ENCODE measurements at places on chromosomes 3 and 15. TPM values are rescaled to one million over a fixed set of nuclear protein-coding genes. Genes with fewer than 3 reads are reported as not detected.

- DNase-seq: no peak
These were observed 20.9 kb downstream of the LINGO1 start for GRCh38 chr15:77611767-77612166.

- no peak for DNase-seq
These were observed 12.6 kb downstream of the SCN5A start for GRCh38 chr3:38636881-38637280.

GRCh38 chr3:185029086-185029485 lies 123.8 kb downstream of the C3orf70 start:
- no peak for DNase-seq

GRCh38 chr15:93026380-93026817 lies 62.6 kb downstream of the RGMA start:
- no peak for DNase-seq

DNA sequence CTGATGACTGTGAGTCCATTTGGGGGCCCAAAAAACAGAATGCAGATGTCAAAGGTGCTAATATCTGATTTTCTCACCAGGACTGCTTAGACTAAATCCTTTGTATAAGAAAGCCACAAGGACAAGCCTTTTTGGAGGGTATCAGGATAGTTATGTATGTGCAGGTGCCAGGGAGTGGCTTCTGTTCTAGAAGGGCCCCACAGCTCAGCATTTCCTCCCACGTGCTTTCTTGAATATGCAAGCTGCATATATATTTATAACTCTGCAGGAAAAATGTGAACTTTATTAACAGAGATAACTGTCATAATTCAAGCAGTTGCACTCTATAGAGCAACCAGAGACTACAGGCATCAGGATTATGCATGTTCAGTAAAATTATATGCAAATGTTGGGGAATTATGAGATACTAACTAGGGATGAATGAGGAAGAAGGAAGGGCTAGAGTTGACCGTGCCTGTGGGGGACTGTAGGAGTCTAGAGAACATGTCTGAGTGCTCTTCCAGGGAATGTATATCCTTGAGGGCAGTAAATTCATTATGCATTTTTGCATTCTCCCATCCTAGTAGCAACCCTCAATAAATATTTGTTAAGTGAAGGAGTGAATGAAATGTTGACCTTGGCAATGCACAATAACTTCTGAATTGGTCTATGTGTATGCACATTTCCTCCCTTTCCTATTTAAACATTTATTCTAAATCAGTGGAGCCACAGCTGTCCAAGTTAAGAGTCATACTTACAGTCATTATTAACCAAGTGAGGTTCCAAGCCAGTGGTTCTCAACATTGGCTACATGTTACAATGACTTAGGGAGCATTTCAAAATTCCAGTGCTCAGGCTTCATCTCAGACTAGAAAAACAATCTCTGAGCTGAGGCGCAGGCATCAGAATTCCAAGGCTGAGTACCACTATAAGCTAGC lies 94.8 kb upstream of the ANKRD28 start:
- DNase-seq: no peak

DNA sequence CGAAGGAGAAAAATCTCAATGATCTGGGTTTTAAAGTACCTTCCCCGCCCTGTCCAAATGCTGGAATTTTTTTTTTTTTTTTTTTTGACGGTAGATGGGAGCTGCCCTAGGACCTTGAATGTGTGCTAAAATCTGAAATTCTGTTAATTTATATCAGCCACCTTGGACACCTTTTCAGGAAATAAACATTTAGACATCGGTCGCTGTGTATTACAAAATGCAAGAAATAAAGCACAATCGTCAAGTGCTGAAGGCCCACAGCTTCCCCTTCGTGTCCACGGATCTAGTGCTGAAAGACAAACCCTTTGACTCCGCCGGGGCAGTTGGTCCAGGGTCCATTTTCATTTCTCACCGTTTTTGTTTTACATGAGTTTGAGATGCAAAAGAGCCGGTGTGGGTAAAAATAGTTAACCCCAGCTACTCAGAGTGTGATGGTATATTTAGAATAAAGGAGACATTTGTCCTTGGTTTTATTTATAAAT lies 90.2 kb upstream of the CHD2 start:
- DNase-seq: peak; percentile 64

GRCh38 chr3:99475229-99475628 lies 163.2 kb upstream of the COL8A1 start:
- no peak for DNase-seq

GRCh38 chr3:72266016-72266370 lies 481.0 kb upstream of the PROK2 start:
- DNase-seq: no peak

DNA sequence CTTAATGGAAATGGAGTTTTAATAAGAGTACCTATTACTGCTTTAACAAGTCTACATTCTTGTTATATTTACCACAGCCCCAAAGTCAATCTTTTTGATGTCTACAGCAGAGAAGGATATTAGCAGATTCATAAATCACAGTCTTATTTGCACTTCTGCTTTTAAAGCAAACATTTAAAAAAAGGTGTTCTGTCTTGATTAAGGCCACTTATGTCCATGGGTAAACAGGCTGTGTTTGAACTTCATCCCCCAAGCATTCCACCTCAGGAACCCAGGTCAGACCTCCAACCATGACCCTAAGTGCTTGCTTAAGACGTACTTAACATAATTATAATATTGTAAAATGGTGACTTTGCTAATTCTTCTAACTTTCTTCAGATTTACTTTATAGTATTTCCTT lies 113.4 kb downstream of the CMSS1 start:
- no peak for DNase-seq

DNA sequence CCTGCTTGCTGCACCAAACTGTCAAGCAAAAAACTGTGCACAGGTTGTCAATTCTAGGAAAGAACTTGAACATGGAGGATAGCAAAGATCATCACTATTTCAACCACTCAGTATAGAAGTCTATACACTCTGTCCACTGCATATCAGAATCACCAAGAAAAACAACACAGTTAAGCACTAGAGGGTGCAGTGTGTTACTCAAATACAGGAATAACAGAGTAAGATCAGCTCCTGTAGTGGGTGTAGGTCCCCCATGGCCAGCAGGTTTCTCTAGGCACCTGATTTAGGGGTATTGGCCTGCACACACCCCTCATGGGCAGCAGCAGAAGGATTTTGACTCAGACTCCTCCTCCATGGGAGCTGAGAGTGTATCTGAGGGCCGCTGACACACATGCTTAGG lies 464.1 kb downstream of the EPHA6 start:
- no peak for DNase-seq

Gene GOLGA8S
- total RNA-seq: 2.3 TPM

Gene GRK7
- total RNA-seq: 0.14 TPM

Gene ZIC1
- not detected for total RNA-seq

Gene IL12A
- total RNA-seq: 2.4 TPM

Gene GPR149
- not detected for total RNA-seq
